ENCODE measurements at places on chromosomes 13 and 19. TPM values are rescaled to one million over a fixed set of nuclear protein-coding genes. Genes with fewer than 3 reads are reported as not detected.

GRCh38 chr19:6551607-6552450 lies 21.0 kb downstream of the TNFSF9 start:
- no peak for DNase-seq

DNA sequence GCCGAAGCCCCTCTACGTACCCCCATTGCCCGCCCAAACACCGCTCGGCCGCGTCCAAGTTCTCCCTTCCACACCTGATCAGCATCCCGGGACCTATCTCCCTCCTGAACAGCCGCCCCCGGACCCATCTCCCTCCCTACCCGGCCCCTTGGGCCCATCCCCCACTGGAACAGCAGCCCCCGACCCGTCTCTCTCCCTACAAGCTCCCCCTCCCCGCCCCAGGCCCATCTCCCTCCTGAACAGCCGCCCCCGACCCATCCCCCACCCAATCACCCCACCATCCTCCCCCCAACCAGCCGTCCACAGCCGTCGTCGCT lies 610 bp downstream of the ZSCAN1 start:
- DNase-seq = no peak

GRCh38 chr19:30564551-30565011 lies 192.4 kb downstream of the ZNF536 start:
- no peak for DNase-seq

DNA sequence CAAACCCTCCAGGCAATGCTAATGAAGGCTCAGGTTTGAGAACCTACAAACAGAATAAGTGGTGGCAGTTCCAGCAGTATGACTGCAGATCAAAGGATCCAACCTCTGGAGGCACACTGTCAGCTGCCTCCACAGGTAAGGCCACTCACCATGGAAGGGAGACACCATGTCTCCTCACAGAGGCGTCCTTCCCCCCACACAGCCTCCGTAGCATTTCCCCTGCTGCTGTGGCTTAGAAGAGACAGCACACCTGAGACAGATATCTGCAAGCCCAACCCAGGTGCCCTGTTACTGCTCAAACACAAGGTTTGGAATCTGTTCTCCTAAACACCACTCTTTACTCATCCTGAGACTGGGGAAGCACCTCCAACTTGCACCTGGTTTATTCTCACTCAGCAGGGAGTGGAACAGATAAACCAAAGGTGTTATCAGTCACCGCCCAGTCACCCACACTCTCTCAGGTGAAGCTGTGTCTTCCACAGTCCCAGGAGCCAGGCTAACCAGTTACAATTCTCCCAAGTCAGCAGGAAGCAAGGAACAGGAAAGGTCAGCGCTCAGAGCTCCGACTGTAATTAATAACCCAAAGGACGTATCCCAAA lies 311.2 kb downstream of the FOXO1 start:
- DNase-seq = no peak

GRCh38 chr19:42216653-42217519 lies 591 bp downstream of the DEDD2 start:
- no peak for DNase-seq

DNA sequence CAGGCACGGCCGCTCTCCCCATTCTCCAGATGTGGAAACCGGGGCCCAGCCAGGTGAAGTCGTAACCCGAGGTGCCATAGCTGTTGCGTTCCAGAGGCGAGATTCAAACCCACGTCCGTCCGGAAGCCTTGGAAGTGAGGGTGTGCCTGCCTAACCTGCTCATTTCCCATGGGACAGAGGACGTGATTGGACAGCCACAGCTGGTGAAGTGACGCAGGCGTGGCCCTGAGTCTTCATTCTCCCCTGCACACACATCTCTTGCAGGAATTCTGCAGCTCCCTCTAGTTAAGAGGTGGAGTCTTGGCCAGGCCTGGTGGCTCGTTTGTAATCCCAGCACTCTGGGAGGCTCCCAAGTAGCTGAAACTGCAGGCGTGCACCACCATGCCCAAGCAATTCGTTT lies 16.8 kb downstream of the MEIS3 start:
- DNase-seq = no peak

DNA sequence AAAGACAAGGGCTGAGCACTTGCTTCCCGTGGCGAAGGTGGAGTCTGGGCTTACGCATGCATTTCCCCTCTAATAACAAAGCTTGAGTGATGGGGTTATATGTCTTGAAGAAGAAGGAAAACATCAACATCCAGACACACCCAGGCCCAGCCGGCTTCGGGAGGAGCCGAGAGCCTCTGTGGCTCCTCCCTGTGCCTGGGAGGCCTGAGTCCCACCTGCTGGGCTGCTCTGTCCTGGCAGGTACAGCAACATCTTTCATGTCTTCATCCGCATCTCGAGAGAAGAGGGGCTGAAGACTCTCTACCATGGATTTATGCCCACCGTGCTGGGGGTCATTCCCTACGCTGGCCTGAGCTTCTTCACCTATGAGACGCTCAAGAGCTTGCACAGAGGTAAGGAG lies 30.6 kb downstream of the TMEM161A start:
- DNase-seq = no peak

GRCh38 chr13:64917566-64917965 lies 2312.6 kb downstream of the PCDH9 start:
- DNase-seq = no peak

- no peak for DNase-seq
These were observed 35.5 kb upstream of the TMEM255B start for GRCh38 chr13:113723410-113724015.

- no peak for DNase-seq
These were observed 24.0 kb upstream of the TBC1D4 start for GRCh38 chr13:75506018-75506417.

GRCh38 chr13:53408847-53409568 lies 380.4 kb downstream of the OLFM4 start:
- no peak for DNase-seq

- DNase-seq = no peak
These were observed 73.1 kb downstream of the EPS15L1 start for GRCh38 chr19:16398530-16399249.

DNA sequence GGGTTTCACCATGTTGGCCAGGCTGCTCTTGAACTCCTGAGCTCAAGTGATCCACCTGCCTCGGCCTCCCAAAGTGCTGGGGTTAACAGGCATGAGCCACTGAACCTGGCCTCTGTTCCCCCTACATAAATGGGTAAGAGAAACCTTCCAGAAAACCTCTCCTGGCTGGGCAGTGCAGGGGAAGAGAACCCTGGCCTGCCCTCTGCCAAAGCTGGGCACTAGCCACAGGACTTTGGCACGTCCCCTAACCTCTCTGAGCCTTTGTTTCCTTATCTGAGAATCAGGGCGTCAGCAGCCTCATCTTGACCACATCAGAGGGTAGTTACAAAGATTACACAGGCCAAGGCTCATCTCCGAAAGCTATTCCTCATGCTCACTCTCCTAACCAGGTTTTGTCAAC lies 2.2 kb downstream of the SBSN start:
- DNase-seq = no peak

GRCh38 chr13:110119935-110120905 lies 186.7 kb downstream of the COL4A1 start:
- no peak for DNase-seq

DNA sequence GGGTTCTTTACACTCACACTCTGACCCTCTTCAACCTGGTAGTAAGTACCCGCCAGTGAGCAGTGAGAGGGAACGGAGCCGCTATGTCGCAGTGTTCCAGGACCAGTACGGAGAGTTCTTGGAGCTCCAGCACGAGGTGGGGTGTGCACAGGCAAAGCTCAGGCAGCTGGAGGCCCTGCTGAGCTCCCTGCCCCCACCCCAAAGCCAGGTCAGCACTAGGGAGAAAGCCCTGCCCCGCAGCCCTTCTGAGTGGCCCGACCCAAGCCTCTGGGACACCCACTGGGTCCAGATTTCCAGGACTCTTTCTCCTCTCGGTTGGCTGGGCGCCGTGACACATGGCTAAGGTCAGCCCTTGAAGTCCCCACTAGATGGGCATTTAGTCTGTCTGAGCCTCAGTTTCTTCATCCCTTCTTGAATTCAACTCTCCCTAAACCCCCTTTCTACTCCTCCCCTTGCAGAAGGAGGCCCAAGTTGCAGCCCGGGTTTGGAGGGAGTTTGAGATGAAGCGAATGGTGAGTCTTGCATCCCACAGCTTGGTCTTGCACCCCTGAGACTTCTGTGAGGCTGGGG lies 1.9 kb downstream of the OCEL1 start:
- DNase-seq = no peak

- no peak for DNase-seq
These were observed 37.3 kb upstream of the SIN3B start for GRCh38 chr19:16791942-16792341.

GRCh38 chr13:45206340-45206739 lies 5.5 kb upstream of the KCTD4 start:
- no peak for DNase-seq

DNA sequence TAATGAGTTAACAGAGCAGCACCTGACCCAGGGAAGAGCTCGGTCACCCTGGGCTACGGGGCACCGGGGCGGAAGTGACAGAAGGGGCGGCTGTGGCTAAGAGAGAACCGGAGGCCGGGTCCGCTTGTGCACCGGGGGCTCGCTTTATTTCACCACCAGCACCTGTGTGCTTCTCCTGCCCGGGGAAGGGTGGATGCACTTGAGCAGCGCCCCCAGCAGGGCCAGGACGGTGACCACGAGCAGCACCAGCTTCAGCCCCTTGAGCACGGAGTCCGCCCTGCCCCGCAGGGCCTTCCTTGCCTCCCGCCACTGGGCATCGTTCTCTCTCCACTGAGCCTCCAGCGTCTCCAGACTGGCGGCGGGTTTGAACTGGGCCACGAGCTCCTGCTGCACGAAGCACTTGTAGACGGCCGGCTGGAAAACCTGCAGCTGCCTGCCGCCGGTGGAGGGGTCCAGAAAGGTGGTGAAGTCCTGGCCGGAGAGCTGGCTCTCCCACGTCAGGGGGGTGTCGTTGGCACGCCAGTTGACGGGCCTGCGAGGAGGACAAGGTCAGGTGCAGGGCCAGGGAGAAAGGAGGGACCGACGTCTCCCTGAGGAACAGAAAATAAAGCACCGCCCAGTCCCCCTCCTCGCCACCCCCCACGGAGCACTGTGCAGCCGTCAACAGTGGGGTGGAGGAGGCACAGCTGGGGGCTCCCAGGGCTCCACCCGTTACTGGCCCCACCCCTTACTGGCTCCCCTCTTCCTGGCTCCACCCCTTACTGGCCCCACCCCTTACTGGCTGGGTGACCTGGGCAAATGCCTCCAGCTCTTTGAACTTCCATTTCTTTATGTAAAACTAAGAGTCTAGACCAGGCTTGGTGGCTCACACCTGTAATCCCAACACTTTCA lies 3.6 kb downstream of the FAM187B start:
- no peak for DNase-seq

- no peak for DNase-seq
These were observed 71.9 kb downstream of the SUCLA2 start for GRCh38 chr13:47929156-47929555.

GRCh38 chr19:50601407-50602088 lies 33.3 kb upstream of the LRRC4B start:
- no peak for DNase-seq

GRCh38 chr19:33464733-33465115 lies 56.9 kb downstream of the PEPD start:
- no peak for DNase-seq

DNA sequence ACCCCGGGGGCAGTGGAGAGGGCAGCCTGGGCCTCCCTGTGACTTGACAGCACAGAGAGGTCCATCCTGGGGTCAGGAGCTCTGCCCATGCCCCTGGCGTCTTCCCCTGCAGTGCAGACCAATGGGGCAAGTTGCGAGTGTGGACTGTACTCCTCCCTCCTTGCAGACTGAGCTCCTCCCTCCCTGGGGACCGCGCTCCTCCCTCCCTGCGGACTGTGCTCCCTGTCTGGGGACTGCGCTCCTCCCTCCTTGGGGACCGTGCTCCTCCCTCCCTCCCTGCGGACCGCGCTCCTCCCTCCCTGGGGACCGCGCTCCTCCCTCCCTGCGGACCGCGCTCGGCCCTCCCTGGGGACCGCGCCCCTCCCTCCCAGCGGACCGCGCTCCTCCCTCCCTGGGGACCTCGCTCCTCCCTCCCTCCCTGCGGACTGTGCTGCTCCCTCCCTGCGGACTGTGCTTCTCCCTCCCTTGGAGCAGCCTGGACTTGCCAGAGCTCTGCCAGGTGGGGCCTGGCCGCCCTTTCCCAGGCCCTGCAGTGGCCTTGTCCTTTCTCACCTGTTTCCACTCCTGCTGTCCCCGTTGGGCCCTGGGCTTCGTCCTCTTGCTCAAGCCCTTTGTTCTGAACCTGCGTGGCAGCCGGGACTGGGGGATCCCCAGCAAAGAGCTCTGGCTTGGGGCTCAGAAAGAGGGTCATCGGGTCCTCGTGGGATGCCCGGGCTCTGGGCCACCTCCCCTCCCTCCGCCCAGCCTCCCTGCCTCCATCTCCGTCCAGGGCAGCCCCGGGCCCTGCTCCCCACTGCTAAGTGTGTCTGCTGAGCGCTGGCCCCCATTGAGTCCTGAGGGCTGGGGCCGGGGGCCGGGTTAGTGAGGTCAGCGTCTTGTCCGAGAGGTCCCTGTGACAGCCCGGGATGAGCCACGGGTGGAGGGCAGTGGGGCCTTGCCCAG lies 6.8 kb downstream of the GAMT start:
- no peak for DNase-seq

DNA sequence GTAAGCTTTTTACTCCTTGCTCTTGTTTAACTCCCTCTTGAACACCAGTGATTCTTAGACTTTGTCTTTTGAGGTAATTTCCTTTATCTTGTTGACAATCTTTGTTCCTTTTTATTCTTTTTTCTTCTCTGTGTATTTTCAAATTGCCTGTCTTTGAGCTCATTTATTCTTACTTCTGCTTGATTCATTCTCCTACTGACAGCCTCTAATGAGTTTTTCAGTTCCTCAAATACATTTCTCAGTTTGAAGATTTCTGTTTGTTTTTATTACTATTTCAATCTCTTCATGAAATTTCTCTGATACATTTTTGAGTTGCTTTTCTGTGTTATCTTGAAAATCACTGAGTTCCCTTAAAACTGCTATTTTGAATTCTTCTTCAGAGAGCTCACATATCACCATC lies 154.1 kb downstream of the ATP8A2 start:
- no peak for DNase-seq

DNA sequence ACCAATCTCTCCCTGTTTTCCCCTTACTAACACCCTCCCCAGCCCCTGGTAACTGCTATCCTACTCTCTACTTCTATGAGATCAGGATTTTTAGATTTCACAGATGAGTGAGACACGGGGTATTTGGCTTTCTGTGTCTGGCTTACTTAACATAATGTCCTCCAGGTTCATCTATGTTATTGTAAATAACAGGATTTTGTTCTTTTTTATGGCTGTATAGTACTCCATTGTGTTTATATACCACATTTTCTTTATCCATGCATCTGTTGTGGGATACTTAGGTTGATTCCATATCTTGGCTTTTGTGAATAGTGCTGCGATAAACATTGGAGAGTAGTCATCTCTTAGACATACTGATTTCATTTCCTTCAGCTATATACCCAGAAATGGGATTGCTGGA lies 28.5 kb upstream of the ATP11A start:
- no peak for DNase-seq

Gene APOE
- total RNA-seq = 126 TPM

Gene SYNGR4
- not detected for total RNA-seq

Gene TMEM150B
- 8.8 TPM for total RNA-seq

Gene PLK5
- 6.3 TPM for total RNA-seq

Gene C1QTNF9B
- not detected for total RNA-seq

Gene SRRM5
- total RNA-seq = 0.44 TPM

Gene ZNF296
- total RNA-seq = 4.2 TPM

Gene DOCK9
- total RNA-seq = 258 TPM
